Activated naive CD4-positive, alpha-beta T cell (primary cell): ENCODE measurements at places on chromosomes 12 and 14.
A peak's percentile ranks its signal among the peaks of the same experiment; 100 is the strongest.

DNA sequence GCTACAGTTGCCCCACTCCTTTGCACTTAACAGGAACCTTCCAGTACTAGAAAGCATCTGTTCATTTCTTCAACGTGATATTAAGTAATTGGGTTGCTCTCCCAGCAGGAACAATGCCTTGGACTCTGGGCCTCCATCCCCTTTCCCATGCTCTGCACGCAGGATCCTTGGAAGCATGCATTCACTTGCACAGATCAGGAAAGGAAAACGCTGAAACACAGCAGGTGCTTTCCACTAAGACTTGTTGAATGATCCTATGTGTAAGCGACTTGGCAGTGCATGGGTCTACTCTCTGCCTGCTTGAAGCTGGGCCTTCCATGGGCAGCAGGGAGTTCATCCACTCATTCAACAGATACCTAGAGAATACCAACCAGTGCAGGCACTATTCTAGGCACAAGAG, 2.3 kb downstream of the LTBP2 start:
- DNase-seq: no peak

- no peak for DNase-seq
Observed at GRCh38 chr14:73610687-73611086, 1.6 kb upstream of the ACOT6 start.

- DNase-seq: no peak
Observed at GRCh38 chr14:98269533-98269932, 1002.5 kb downstream of the BCL11B start.

DNA sequence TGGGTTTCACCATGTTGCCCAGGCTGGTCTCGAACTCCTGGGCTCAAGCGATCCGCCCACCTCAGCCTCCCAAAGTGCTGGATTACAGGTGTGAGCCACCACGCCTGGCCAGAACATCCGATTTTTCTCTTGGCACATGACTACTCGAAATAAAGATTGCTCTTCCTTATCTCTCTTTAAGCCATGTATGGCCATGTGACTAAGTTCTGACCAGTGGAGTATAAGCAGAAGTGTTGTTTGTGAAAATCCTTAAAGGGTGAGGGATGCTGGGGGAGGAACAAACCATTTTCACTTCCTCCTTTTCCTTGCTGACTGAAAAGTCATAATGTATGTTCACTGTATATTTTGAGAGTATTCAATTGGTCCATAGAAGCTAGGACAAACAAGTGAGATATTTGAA, 50.7 kb upstream of the ATF7IP start:
- no peak for DNase-seq

- DNase-seq: no peak
Observed at GRCh38 chr12:113710216-113710615, 238.5 kb upstream of the LHX5 start.

GRCh38 chr14:72883961-72884360, 9.9 kb downstream of the DPF3 start:
- DNase-seq: no peak

DNA sequence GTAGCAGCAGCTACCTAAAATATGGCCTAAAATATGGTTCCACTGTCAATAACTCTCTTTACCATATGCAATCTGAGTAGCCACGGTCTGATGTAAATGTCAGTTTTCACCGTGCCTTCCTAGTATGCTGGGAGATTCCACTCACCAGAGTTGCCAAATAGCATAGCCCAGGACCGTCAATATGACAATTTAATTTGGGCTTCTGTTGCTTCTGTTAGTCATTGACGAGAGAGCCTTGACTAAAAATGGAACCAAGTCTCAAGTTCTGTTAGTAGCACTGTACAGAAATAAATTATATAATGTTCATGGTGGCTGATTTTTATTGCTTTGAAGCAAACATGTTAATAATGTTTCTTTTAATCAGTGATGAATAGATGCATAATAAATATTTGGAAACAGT, 348.4 kb downstream of the BCAT1 start:
- DNase-seq: no peak

- no peak for DNase-seq
Observed at GRCh38 chr14:76125511-76125910, 26.2 kb upstream of the GPATCH2L start.

- no peak for DNase-seq
Observed at GRCh38 chr12:39301422-39301821, 141.5 kb downstream of the KIF21A start.

GRCh38 chr14:84074626-84075025, 1455.3 kb upstream of the FLRT2 start:
- no peak for DNase-seq

DNA sequence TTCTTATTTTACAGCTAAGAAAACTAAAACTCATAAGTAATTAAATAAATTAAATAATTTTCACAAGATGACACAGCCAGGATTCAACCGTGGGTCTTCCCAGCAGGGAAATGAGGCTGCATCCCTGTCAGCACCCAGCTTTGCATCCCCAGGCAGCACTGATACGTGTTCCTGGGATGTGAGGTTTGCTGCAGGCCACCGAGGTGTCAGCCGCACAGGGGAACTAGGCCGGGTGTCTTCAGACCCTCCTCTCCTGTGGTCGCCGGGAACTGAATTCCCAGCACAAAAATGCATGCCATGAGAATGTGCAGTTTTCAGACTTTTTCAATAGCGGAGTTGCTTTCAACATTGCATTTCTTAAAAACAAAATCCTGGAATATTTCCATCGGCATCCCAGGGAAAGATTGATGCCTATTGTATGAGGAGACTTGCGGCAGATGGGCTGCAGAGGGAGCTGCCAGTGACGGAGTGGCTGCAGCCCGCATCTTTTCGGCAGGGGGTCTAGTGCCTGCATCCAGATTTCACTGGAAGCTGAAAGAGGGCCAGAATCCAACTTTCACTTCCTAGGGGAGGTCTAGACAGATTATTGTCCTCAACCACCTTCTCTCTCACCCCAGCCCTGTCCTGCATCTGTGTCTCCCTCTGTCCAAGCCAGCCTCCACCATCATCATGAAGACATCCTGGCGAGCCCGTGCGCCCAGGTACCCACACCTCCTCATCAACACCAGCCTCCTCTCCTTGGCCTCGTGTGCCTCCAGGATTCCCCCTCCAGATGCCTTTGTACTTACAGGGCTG, 12.6 kb downstream of the LRTM2 start:
- DNase-seq: no peak

- DNase-seq: no peak
Observed at GRCh38 chr14:32382704-32383103, 53.6 kb downstream of the AKAP6 start.

- DNase-seq: no peak
Observed at GRCh38 chr12:5746036-5746908, 198.8 kb downstream of the ANO2 start.

- peak; percentile 89 for DNase-seq
Observed at GRCh38 chr14:105398044-105398725, at the start of gene TEX22. Gene TEX22, plus strand, starts transcription at chr14:105398538. Its CDS starts 803 bp downstream, at chr14:105399341.

DNA sequence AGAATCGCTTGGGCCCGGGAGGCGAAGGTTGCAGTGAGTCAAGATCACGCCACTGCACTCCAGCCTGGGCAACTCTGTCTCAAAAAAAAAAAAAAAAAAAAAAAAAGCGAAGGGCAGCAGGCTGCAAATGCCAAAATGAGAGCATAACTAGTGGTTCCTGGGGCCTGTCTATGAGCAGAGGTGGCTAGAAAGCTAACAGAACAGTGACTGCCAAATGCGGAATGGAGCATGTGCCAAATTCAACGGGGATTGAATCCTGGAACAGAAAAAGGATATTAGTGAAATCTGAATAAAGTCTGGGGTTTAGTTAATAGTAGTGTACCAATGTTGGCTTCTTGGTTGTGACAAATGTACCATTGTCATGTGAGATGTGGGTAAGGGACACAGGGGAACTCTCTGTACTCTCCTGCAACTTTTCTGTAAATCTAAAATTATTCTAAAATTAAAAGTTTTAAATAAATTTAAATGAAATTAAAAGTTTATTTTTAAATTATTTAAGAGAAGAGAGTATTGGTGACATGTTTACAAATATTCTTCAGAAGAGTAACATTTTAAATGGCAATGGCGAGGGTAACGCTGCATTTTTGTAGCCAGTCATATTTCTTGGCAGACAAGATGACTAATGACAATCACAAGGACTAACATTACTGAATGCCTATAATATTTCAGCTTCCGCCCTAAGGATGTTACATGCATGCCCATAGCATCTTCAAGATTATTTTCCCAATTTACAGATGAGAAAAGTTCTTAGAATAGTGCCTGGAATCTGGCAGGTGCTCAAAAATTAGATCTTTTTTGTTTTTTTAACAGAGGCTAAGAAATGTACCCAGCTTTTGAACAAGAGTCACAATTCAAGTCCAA, 28.9 kb upstream of the NUDT4 start:
- no peak for DNase-seq

- no peak for DNase-seq
Observed at GRCh38 chr12:50256761-50257160, 26.6 kb downstream of the LIMA1 start.

DNA sequence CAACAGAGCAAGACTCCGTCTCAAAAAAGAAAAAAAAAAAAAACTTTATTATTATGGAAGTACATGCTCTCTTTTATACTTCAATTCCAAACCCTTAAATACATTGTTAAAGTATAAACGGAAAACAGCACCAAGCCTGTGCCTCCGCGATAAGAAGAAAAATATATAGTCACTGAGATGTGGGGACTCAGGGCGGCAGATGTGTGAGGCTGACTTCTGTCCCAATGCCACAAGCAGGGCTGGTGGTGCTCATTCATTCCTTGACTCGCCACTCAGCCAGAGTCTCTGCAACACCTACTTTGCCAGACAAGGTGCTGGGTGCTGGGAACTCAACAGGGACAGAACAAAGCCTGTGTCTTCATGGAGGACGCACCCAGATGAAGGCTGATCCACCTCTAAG, 13.8 kb downstream of the LGMN start:
- no peak for DNase-seq

DNA sequence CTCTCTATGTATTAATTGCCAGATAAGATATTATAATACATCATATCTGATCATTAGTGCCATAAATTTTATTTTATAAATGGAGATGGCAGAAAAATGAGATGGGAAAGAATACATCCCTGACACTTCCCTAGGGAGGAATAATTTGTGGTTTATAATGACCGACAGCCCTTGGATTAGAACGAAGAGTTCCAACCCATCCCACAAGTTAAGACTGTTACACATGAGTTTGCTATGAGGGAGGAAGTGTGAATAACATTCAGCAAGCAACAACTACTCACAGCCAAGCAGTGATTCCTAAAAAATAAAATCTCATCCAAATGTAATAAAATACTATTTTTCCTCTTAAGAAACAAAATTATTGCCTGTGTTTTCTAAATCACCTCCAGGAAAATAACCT, 299.0 kb downstream of the CCDC91 start:
- DNase-seq: no peak

DNA sequence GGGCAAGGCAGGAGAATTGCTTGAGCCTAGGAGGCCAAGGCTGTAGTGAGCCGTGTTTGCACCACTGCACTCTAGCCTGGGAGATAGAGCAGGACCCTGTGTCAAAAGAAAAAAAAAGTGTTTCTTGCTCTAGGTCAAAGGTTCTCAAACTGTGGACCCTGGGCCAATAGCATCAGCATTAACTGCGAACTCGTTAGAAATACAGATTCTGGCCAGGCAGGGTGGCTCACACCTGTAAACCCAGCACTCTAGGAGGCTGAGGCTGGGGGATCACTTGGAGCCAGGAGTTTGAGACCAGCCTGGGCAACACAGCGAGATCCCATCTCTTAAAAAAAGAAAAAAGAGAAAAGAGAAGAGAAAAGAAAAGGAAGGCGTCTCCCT, 858 bp downstream of the RILPL2 start:
- no peak for DNase-seq

- DNase-seq: no peak
Observed at GRCh38 chr12:5643266-5643665, 211.4 kb downstream of the NTF3 start.

- no peak for DNase-seq
Observed at GRCh38 chr12:60977966-60978365, 1282.2 kb upstream of the USP15 start.

DNA sequence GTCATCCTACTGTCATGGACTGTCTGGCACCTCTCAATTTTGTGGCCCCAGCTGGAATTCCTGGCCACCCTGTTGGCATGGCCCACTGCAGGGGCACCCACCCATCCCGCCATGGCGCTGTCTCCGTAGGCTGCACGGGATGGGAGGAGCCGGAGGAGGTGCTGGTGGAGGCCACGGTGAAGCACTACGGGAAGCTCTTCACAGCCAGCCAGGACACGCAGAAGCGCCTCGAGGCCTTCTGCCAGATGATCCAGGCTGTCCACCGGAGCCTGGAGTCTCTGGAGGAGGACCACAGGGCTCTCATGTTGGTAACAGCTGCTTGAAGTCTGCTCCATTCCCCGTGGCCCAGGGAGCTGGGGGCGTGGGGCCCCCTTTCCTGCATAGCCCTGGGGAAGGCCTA, 3.9 kb downstream of the CCDC197 start:
- no peak for DNase-seq

DNA sequence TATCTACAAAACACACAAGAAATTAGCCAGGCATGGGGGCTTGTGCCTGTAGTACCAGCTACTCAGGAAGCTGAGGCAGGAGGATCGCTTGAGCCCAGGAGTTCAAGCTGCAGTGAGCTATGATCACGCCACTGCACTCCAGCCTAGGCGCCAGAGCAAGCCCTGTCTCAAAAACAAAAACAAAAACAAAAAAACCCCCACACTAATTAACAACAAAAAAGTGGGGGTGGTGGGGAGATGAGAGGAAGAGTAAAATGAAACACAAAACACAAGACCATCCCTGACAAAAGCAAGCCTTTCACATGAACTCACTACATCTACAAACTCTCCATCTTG, 53.9 kb upstream of the HECTD1 start:
- no peak for DNase-seq

DNA sequence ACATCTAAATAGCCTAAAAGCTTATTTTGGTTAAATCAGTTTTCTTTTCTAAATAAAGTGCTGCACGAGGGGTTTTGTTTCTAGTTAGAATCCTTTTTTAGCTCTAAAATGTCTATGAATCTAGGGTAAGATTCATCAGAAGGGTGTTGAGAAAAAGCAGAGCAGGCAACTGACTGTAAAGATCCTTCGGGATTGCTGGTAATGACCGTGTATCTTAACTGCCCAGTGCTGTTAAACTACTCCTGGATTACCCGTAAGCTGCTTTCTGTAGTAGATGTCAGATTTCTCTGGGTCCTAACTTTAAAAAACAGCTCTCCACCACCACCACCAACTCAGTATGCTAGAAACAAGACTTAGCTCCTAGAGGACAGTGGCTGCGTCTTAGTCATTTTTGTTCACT, 39.2 kb downstream of the DACT1 start:
- DNase-seq: no peak

GRCh38 chr14:56998728-56999127, 188.4 kb upstream of the OTX2 start:
- no peak for DNase-seq

DNA sequence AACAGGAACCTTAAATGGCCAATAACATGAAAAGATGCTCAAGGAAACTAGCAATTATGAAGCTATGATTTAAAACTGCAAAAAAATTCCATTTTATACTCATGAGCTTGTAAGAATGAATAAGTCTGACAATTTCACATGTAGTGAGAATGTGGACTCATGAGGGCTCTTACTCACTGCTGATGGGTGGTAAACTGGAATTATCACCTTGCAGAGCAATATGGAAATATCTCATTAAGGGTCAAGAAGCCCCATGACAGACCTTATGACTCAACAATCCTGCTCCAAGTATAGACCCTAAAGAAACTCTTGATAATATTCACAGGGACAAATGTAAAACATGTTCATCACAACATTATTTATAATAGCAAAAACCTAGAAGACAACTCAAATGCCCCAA, 23.5 kb upstream of the SMAGP start:
- DNase-seq: no peak
